ENCODE measurements at places on chromosomes 12 and 14.

DNA sequence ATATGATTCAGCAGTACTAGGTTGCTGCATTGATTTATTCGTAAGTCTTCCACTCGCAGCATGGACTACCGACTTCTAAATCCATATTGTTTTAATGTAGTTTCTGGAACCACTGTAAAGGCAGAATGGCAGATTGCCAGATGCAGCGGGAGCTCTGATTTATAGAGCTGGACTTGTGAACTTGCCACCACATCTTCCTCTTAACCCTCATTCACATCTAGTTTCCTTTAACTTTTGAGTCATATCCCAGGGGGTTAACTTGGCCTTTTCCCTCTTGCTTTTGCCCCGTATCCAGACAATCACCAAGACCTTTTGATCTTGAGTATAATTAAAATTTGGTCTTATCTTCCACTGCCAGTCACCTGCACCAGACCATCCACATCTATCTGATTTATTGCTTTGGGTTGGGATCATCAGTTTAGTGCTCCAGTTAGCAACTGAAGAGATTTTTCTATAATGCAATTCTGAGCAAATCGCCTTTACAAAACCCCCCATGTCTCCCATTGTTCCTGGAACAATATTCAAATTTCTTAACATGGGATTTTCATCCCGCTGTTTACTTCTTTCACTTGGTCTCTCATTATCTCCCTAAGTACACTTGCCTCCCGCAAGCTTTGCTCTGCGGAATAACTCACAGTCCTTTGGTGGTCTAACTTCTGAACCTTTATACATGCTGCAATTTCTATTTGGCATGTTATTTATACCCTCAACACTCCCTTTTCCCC is 130.5 kb downstream of the ACSS3 start:
- no peak for DNase-seq

- no peak for DNase-seq
These were observed at the start of gene FIGNL2 for GRCh38 chr12:51848326-51848727. Gene FIGNL2, minus strand, starts transcription at chr12:51848718. Its CDS starts 26,305 bp downstream, at chr12:51822413.

- DNase-seq: no peak
These were observed 85.9 kb downstream of the ARMH4 start for GRCh38 chr14:58066115-58066514.

GRCh38 chr12:5861416-5861815 is 83.6 kb downstream of the ANO2 start:
- no peak for DNase-seq

- no peak for DNase-seq
These were observed 187.0 kb upstream of the C14orf180 start for GRCh38 chr14:104392396-104393198.

DNA sequence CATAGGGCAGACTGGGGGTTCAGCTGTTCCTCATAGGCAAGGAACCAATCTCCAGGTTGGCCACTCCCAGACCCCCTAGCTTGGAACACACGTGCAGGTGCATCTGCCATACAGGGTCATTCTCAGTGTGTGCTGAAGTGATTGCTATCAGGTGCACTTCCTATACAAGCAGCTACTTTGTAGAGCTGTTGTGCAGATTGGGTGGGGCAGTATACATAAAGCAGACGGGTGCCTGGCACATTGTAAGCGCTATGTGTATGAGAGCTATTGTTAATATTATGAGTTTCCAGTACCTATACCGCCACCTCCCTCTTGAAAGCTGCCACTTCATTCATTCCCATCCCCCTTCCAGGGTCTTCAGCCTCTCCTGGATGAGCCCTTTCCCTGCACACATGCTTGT is 17.3 kb downstream of the IRF2BPL start:
- DNase-seq: no peak

- no peak for DNase-seq
These were observed 6.4 kb downstream of the BCL11B start for GRCh38 chr14:99265571-99265970.

DNA sequence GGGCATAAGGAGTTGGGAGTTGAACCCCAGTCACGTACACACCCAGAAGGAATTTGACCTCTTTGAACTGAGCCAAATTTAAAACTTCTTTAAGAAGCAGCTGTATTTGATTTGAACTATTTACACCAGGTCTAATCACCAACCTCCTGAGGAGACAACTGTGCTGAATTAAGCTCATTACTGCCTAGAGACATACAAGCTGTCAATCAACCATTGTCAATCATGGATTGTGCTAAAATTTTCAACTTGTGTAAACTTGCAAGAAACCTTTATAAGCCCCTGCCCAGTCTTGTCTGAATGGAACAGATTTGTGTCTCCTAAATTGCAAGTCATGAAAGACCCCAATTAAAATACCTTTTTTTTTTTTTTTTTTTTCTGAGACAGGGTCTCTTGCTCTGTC is 44.3 kb upstream of the RESF1 start:
- no peak for DNase-seq

DNA sequence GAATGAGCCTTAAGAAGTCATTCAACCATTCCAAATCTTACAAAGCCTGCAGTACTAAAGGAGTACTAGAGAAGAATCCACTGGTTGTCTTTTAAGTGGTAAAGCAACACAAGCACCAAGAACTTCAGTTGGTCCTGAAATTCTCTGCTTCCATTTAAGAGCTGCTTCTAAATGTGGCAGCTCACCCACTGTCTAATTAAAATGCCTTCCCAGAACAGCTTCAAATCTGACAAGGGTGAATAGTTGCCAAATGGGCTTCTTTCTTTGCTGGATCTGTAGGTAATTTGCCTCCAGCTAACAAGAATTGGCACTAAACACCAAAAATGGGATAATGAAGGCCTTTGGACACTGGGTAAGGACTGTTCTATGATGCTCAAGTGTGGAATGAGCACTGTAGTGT is 72.2 kb upstream of the NAP1L1 start:
- DNase-seq: no peak

DNA sequence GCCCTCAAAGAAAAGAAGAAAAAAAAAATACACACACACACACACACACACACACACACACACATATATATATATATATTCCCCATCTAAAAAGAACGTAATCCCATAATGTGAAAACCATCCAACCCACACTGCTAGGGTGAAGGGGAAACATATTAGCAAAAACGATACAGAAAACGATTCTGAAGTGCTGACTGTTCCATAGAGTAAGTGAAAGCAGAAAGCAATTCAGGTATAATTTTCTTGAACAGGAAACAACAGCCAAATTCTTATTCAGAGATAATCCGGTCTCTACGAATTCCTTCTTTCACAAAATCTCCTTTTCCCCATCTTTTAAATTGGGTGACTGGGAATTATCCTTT is 393.5 kb downstream of the NOVA1 start:
- DNase-seq: no peak

- no peak for DNase-seq
These were observed 185.8 kb downstream of the STXBP6 start for GRCh38 chr14:24863968-24864684.

GRCh38 chr12:119868992-119869391 is 8.1 kb downstream of the CIT start:
- no peak for DNase-seq

GRCh38 chr14:37900561-37900960 is 305.1 kb downstream of the TTC6 start:
- no peak for DNase-seq

DNA sequence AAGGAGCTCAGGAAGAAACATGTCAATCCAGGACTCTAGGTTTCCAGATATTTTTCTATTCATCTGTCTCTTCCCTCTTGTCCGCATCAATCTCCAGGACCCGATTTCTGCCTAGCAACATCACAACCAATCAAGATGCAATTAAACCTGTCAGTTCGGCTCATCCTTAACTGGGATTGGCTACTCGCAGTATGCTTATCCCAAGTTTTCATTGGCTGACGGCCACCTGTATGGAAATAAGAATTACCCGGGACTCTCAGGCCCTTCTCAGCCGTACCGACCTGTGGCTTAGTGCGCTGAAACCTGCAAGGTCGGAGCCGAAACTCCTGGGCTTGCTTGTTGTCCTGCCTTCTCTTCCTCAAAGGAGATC is 20.4 kb upstream of the ATP5MC2 start:
- peak; percentile 98 for DNase-seq

DNA sequence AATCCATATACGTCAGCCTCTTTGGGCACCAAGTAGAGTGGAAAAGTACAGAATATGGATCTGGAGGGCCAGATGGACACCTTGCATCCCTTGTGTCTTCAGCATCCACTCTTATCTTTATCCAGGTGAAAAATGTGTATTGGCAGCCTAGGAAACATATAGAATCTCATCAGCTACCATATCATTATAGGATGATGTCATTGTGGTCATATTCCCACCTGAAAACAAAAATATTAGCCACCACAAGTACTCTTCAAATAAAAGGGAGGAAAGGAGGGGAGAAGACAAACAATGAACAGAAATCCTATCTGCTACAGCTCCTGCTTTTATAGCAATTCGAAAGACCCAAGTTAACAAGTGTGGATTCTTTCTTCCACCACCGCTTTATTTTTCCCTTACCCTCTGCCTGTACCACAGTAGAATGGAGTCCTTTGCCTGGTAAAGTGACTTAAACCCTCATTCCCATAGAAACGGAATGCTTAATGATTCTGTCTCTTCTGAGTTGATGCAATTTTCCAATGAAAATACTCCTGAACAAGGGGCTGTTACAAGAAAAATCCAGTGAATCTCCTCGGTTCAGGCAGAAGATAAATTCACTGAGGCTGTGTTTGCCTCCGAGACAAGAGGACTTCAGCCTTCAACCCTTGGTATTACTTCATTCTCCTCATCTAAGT is 13.8 kb upstream of the IL26 start:
- DNase-seq: no peak

DNA sequence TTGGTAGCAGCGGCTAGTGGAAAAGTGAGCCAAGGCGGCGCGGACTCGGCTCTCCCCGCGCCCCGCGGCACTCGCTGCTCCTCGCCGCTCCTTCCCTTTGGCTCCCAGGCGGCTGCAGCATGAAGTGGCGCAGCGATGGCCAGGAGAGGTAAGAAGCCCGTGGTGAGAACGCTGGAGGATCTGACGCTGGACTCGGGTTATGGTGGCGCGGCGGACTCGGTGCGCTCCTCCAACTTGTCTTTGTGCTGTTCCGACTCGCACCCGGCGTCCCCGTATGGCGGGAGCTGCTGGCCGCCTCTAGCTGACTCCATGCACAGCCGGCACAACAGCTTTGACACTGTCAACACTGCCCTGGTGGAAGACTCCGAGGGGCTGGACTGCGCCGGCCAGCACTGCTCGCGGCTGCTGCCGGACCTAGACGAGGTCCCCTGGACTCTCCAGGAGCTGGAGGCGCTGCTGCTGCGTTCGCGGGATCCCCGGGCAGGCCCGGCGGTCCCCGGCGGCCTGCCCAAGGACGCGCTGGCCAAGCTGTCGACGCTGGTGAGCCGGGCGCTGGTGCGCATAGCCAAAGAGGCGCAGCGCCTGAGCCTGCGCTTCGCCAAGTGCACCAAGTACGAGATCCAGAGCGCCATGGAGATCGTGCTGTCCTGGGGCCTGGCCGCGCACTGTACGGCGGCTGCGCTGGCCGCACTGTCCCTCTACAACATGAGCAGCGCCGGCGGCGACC is 225.6 kb upstream of the CRY1 start:
- no peak for DNase-seq

GRCh38 chr14:54715811-54716210 is 148.9 kb downstream of the SAMD4A start:
- DNase-seq: no peak

DNA sequence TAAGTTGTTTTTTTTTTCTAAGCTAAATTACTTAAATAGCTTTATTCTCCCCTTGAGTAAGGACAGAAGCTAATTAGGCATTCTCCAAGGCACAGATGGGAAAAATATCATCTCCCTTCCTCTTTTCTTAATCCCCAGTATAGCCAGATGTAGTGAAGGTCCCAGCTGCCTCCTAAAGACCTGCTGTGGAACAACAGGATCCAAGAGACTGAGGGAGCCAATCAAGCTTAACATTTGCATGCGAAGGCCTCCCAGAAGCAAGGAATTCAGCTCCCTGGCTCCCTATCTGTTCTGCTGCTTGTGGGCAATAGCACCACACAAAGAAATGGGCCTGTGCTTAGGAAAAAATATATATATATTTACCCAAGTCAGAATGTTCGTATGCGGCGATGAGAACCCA is 255.2 kb downstream of the SYT1 start:
- no peak for DNase-seq

GRCh38 chr12:113802000-113802749 is 163.9 kb downstream of the RBM19 start:
- DNase-seq: no peak

- no peak for DNase-seq
These were observed 4.7 kb upstream of the RHOF start for GRCh38 chr12:121797937-121798786.

- DNase-seq: no peak
These were observed 257.7 kb downstream of the NAV3 start for GRCh38 chr12:78088391-78088832.

- DNase-seq: no peak
These were observed 197.8 kb upstream of the KITLG start for GRCh38 chr12:88778064-88778463.

DNA sequence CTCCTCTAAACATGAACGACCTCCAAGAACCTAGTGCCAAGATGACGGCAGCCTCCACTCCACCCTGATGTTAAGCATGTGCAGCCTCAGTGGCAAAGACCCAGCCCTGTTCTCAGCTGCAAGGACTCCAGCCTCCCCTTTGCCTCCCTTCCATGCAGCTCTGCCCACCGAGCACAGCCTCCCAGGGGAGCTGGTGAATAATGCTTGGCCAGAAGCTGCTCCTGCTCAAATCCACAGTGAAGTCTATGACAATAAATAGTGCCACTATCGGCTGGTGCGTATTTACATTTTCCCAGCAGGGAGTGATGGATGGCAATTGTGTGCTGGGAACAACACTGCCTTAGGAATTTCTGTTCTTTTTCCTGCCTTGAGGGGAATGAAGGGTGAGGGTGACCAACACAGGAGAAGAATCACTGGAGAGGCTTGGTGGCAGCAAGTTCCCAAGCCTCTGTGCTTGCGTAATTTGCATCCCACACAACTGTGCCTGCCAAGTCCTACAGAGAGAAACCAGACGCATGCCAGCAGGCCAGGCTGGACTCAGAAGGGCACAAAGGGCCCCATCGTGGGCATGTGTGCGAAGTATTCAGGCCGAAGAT is 29.9 kb upstream of the TC2N start:
- DNase-seq: peak; percentile 13

GRCh38 chr12:92529944-92530343 is 172.8 kb upstream of the PLEKHG7 start:
- DNase-seq: no peak

DNA sequence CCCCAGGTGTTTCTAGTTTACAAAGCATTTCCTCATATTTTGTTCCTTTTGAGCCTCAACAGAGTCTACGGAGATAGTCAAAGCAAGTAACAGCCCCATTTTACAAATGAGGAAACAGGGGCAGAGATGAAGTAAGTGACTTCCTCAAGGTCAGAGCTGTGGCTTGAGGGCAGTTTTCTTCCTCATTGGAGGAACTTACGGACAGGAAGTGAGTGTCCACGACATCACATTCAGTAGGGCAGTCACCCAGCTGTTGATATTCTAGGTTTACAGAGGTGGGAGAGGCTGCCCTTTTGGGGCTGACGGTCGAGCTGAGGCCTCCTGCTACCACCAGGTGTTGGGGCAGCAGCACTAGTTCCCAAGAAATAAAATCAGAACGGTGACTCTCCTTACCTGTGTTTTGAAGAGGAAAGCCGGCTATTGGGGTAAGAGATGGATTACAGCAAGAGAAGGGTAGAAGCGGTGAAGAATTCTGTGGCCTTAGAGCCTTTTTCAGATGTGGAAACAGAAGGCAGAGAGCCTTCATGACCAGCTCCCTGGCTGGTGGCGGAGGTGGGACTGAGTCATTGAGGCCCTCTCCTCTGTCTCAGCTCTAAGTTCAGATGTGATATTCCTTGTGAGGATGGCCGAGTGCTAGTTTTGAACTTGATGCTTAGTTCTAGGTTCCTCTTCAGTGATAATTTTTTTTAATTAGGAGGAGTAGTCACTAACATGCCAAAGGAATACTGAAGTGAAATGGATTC is 41.7 kb downstream of the SUSD6 start:
- no peak for DNase-seq
